ENCODE measurements at places on chromosomes 7 and 10.

- DNase-seq, result no peak
Observed at GRCh38 chr7:79403879-79404278, 49.6 kb downstream of the MAGI2 start.

- no peak for DNase-seq
Observed at GRCh38 chr7:155266440-155266839, 31.2 kb upstream of the INSIG1 start.

GRCh38 chr7:150969475-150969874 lies 8.6 kb downstream of the KCNH2 start:
- DNase-seq, result no peak

- DNase-seq, result no peak
Observed at GRCh38 chr10:69896606-69897231, 95.0 kb downstream of the COL13A1 start.
